Articular chondrocyte of knee joint (primary cell): ENCODE measurements at places on chromosomes 6 and 20. TPM values are rescaled to one million over a fixed set of nuclear protein-coding genes. Genes with fewer than 3 reads are reported as not detected.

ZFP57 gene
- total RNA-seq, result not detected in 2 replicates

TCF21 gene
- total RNA-seq, result not detected in 2 replicates

CASS4 gene
- 0.11 TPM in 1 of 2 replicates, not detected in the other for total RNA-seq

LPIN3 gene
- 11.0 and 11.5 TPM in 2 replicates for total RNA-seq

ITPA gene
- total RNA-seq, result 19.8 and 26.9 TPM in 2 replicates

PPP1R3G gene
- 2.1 and 2.2 TPM in 2 replicates for total RNA-seq

CALHM6 gene
- total RNA-seq, result 1.4 and 3.0 TPM in 2 replicates

OR11A1 gene
- total RNA-seq, result not detected in 2 replicates

SEL1L2 gene
- not detected in 2 replicates for total RNA-seq

C6orf141 gene
- total RNA-seq, result not detected in 2 replicates

ZNF831 gene
- not detected in 2 replicates for total RNA-seq

STX11 gene
- 0.91 and 1.5 TPM in 2 replicates for total RNA-seq

MCHR2 gene
- total RNA-seq, result not detected in 2 replicates

LY6G6D gene
- not detected in 2 replicates for total RNA-seq

PNLDC1 gene
- total RNA-seq, result 0.26 and 0.65 TPM in 2 replicates

JPH2 gene
- total RNA-seq, result 0.22 and 0.52 TPM in 2 replicates

KCNK15 gene
- 6.8 and 28.2 TPM in 2 replicates for total RNA-seq

TRIM40 gene
- not detected in 2 replicates for total RNA-seq

CGA gene
- not detected in 2 replicates for total RNA-seq

TPD52L1 gene
- total RNA-seq, result 273 and 288 TPM in 2 replicates

RFX6 gene
- not detected in 2 replicates for total RNA-seq

MLN gene
- not detected in 2 replicates for total RNA-seq

DEFB110 gene
- not detected in 2 replicates for total RNA-seq

SCRT2 gene
- not detected in 2 replicates for total RNA-seq

DLGAP4 gene
- 22.9 and 29.3 TPM in 2 replicates for total RNA-seq

SNAI1 gene
- total RNA-seq, result 2.7 and 4.6 TPM in 2 replicates

HLA-DRA gene
- total RNA-seq, result 0.26 and 2.3 TPM in 2 replicates

C6orf58 gene
- not detected in 2 replicates for total RNA-seq

TCP1 gene
- total RNA-seq, result 177 and 180 TPM in 2 replicates

PKHD1 gene
- total RNA-seq, result not detected in 2 replicates

SPEF1 gene
- 0.22 TPM in 1 of 2 replicates, not detected in the other for total RNA-seq

SDCBP2 gene
- total RNA-seq, result 1.7 TPM in 2 replicates

BMP2 gene
- total RNA-seq, result 11.6 and 16.3 TPM in 2 replicates
